ENCODE measurements at places on chromosomes 12 and 14.

GRCh38 chr12:76037130-76038103, 5.8 kb upstream of the PHLDA1 start:
- peak; percentile 76 for DNase-seq

DNA sequence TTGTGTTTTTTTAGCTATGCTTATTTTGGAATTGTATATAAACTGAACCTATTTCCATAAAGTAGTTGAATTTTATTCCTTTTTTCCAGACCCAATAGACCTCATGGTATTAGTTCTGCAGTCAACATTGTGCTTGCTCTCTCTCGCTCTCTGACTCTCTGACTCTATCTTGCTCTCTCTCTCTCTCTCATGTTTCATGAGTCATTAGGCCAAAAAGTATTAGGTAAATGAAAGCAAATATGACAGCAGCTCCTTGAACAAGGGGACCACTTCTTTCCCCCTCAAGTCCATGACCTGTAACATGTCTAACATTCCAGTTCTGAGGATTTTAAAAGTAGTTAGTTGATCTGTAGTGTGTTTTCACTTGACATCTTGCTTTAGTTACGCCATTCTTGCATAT, 14.0 kb upstream of the C12orf71 start:
- DNase-seq: no peak

- peak; percentile 74 for DNase-seq
These were observed 12.0 kb downstream of the CLSTN3 start for GRCh38 chr12:7142056-7142644.

DNA sequence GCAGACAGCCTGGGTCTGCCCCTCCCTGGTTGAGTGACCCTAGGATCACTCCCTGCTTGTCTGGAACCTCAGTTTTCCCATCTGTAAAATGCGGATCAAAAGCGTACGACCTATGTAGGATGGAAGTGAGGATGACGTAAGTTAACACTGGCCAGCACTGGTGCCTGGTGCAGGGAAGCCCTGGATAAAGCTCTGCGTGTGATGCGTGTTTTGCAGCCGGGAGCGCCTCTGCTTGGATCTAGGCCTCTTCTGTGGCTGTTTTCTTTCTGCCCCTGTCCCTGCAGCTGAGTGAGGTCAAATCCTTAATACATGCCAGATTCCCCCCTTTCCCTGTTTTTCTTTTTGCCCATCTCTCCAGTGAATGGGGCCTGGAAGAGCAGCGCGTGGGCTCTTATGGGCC, 201.5 kb downstream of the RBM19 start:
- DNase-seq: no peak

DNA sequence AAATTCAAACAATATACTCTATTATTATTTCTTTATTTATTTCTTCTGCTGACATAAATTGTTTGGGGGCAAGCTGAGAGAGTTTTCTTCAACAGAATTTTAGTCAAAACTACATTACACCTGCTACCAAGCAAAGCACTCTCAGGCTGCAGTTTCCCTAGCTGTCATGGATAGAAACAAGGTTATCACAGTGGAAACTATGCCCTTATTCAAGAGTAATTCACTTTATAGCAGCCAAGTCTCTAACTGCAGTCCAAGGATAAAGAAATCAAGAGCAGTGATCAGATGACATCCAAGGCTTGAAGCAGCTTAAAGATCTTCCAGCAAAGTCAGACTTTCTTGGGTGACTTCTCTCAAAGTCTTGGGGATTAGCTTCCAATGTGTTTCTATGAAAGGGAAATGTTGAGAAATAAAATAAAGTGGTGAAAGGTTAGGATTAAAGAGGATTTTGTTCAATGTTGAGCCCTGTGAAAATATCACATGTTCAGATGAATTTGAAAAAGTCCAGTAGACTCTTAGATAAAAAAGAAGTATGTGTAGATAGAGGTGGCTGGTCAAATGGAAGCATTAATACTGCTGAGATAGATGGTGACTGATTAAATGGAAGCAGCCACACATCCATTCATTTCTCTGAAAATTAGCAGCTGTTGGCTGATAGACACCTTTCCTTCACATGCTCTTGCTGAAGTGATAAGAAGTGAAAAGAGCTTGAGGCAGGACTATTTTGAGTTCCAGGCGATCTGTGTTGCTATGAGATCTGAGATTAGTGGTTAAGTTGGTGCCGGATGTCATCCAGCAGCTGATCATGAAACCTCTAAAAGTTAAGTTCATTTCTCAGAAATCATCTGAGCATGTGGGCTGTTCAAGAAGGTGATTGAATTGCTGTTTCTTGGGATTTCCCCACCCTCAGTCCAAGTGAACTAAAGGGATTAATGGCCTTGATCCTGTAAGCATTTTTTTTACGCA, 257.8 kb upstream of the BTG1 start:
- peak; percentile 74 for DNase-seq

- DNase-seq: no peak
These were observed 129.9 kb downstream of the KCNA5 start for GRCh38 chr12:5173511-5174011.

- no peak for DNase-seq
These were observed 3.3 kb upstream of the APPL2 start for GRCh38 chr12:105239304-105239703.

All from inflammatory macrophage treated with lipopolysaccharide for 4 hours (primary cell).